ENCODE measurements at places on chromosomes 12 and 14. TPM values are rescaled to one million over a fixed set of nuclear protein-coding genes. Genes with fewer than 3 reads are reported as not detected.

Gene SOAT2
- total RNA-seq, result 0.75 TPM

GRCh38 chr12:102954134-102954533 is 3.3 kb upstream of the ASCL1 start:
- DNase-seq, result no peak

GRCh38 chr12:70928071-70928470 is 7.5 kb upstream of the PTPRR start:
- DNase-seq, result no peak

DNA sequence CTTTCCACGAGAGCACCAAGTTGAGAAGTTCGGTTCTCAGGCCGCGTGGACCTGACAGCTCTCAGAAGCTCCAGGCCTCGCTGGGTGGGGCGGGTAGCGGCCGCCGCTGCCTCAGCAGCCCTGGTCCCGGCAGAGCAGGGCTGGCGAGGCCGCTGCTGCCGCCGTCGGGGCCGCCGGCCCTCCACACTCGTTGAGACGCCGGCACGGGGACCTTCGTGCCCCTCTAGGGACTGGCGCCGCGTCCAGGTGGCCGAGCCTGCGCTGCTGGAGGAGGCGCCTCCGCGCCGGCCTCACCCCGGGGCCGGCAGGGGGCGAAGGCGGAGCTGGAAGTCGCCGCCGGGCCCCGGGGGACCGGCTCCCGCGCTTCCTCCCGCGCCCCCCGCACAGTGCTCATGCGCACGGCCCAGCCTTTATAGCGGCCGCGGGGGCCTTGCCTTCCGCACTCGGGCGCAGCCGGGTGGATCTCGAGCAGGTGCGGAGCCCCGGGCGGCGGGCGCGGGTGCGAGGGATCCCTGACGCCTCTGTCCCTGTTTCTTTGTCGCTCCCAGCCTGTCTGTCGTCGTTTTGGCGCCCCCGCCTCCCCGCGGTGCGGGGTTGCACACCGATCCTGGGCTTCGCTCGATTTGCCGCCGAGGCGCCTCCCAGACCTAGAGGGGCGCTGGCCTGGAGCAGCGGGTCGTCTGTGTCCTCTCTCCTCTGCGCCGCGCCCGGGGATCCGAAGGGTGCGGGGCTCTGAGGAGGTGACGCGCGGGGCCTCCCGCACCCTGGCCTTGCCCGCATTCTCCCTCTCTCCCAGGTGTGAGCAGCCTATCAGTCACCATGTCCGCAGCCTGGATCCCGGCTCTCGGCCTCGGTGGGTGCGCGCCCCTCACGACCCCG is at the start of gene COCH:
COCH (plus strand) TSS at position 440 of the 879 bp plus-strand sequence; CDS start at position 820, 380 bp downstream.
- DNase-seq, result no peak

DNA sequence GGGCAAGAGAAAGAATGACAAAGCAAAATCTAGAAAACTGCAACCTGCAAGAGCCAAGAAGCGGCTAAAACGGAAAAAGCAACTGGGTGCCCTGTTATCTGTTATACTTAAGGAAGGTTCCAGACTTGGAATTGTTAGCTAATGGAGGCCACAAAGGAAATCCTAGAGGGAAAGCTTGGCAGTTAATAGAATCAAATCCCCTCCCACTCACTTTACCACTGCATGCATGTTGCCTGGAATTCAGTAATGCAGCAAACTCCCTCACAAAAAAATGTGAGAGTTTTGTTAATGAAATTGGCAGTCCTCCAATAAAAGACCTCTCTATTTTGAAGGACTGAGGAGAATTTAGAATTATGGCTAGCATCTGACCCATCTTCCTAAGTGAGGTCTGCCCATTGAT is 164.2 kb upstream of the SOX5 start:
- no peak for DNase-seq

Gene ABCD2
- total RNA-seq, result 0.63 TPM

DNA sequence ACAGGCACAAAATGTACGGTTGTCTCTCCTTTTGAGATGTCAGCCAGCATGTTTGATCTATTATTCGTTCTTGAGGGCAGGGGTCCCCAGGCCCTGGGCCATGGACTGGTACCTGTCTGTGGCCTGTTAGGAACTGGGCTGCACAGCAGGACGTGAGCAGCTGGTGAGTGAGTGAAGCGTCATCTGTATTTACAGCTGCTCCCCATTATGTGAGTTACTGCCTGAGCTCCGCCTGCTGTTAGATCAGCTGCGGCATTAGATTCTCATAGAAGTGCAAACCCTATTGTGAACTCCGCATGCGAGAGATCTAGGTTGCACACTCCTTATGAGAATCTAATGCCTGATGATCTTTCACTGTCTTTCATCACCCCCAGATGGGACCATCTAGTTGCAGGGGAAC is 41.4 kb upstream of the SCN8A start:
- no peak for DNase-seq

Gene TMEM260
- 31.0 TPM for total RNA-seq

Measured in mucosa of gallbladder (tissue), 1 donor.